ENCODE measurements at places on chromosomes 6 and 20.
A peak's percentile ranks its signal among the peaks of the same experiment; 100 is the strongest.

- DNase-seq = peak; percentile 60
Measured at GRCh38 chr6:39377539-39377950, 55.0 kb upstream of the KCNK16 start.

DNA sequence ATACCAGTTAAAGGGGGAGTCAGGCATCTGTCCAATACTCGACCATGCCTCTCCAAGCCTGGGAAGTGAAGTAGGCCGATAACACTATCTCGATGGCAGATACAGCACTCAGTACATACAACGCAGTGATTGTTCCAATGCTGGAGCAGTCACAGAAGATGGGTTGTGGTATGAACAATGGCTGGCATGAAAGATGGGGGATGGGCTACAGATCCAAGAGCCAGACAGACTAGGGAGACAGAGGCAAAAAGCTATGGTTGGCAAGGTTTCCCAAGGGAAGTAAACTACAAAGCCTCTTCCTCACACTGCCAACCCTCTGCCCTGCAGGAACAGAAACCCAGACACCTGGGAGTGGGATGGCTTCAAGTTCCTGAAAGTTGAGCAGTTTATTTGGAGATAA lies 19.2 kb downstream of the FKBP1A start:
- DNase-seq = no peak

GRCh38 chr6:155188707-155189496 lies 74.9 kb upstream of the CLDN20 start:
- no peak for DNase-seq

- DNase-seq = no peak
Measured at GRCh38 chr20:53767206-53767930, 173.7 kb upstream of the ZNF217 start.

All from H1 (cell line).